HS-27A (cell line): ENCODE measurements at places on chromosomes 3 and 15.

GRCh38 chr15:84904419-84904818 lies 20.0 kb downstream of the SLC28A1 start:
- no peak for DNase-seq

DNA sequence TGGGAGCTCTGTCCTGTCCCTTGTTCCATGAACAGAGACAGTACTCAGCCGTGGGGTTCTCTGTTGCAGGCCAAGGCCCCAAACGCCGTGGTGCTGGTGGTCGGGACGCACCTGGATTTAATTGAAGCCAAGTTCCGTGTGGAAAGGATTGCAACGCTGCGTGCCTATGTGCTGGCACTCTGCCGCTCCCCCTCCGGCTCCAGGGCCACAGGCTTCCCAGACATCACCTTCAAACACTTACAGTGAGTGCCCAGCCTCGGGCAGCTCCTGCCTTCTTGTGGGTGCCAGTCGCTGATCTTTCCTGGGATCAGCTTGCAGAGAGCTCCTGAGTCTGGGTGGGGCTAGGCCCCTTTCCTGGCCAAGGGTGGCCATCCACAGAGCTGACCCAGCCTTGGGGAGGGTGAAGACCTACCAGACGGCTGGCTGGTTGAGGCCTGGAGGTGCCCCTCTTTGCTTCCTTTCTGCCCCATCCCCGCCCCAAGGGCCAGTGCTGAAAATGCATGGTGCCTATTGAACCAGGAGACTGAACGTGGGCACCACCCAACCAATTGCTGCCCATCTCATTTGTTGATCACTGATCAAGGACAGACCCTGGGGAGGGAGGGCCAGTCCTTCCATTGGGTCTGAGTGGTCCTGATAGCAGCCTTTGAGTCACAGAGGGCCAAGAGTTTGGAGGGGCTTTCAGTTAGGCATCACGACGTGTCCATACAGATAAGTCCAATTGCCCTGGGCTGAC lies 106.9 kb downstream of the LRRK1 start:
- DNase-seq, result no peak

DNA sequence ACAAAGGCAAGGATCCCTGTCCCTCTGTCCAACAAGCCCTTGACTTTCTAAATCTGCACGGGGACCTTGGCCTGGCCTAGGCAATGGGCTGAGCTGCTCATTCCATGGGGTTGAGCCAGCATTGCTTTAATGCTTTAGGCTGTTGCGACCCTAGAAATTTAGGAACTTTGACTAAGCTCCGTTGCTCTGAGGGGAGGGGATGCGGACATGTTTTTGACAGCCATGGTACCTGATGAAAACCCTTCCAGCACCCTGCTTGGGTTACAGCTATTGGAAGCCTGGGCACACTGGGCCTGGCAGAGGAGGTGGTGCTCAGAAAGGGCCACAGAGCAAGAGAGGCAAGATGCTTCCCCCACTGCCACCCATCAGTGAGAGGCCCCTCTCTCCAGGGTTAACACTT lies 37.1 kb downstream of the SYNM start:
- no peak for DNase-seq

GRCh38 chr3:188830893-188831292 lies 340.9 kb upstream of the TPRG1 start:
- no peak for DNase-seq

- DNase-seq, result no peak
These were observed 33.8 kb upstream of the BBX start for GRCh38 chr3:107488942-107489341.

DNA sequence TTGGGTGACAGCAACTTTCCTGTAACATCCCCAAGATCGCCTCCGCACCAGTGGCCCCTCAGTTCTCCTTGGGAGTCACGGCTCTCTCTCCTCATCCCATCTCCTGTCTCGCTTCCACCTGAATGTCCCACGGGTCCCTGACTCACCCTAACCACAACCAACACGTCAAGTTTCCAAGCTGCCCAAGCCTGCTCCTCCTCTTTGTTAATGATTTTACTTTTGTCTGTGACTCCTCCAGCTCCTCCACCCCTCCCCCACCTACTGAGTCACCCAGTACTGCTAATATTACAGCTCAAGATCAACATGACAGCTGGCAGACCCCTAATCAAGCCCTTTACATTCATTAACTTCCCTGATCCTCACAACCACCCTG lies 39.3 kb downstream of the BDH1 start:
- DNase-seq, result no peak

DNA sequence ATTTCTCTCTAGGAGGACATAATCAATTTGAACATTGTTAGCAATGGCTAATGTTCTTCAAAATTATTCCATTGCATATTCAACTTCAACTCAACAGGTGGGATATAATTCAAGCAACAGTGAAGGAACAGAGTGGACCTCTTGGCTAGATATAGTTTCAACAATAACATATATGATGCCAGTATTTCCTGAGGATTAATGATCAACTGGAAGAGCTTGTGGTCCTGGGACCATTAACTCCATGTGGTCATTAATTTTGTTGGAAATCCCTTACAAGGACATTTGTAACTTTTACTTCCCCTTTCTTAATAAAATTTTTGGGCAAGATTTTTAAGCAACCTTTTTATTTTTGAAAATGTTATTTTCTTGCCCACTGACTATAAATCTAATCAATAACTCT lies 54.3 kb upstream of the ROBO2 start:
- DNase-seq, result no peak

- no peak for DNase-seq
These were observed 171.1 kb upstream of the IL12A start for GRCh38 chr3:159817571-159817970.

- no peak for DNase-seq
These were observed 420.4 kb upstream of the SEMA6D start for GRCh38 chr15:47296881-47297280.
